ENCODE measurements at places on chromosomes 2 and 18.

GRCh38 chr2:165440367-165440766 is 29.1 kb upstream of the CSRNP3 start:
- no peak for DNase-seq

GRCh38 chr18:3410273-3410672 is 39.7 kb upstream of the TGIF1 start:
- no peak for DNase-seq

DNA sequence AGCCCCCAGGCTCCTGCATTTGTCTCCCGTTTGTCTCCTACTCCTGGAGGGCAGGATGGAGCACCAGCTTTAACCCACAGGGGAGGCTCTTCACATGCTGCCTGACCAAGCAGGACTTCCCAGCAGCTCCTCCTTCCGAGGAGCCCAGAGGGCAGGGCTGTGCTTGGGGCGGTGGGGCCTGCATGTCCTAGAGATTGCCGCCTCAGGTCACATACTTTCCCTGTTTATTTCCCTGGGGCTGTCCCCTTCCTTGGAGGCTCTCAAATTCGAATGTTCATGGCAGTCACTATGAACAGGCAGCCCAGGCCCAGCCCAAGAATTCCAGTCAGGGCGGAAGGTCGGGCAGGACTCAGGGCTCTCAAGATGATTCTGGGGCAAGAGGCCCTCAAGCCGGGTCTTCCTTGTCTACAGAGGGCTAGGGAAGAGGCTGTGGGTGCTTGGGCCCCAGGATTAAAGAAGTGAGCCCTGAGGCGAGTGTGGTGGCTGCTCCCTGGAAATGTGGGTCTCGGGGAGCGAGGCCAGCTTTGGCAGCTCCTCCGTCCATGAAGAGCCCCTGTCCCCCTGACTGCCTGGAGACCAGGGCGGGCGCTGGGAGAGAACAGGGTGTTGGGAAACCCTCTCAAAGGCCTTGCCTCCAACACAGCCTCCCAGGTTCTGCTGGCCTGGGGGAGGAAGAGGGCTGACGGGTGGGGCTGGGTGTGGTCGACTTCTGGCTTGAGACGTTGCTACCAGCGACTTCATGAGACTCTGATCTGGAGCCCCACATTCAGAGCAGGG is 48.9 kb upstream of the HPCAL1 start:
- no peak for DNase-seq

DNA sequence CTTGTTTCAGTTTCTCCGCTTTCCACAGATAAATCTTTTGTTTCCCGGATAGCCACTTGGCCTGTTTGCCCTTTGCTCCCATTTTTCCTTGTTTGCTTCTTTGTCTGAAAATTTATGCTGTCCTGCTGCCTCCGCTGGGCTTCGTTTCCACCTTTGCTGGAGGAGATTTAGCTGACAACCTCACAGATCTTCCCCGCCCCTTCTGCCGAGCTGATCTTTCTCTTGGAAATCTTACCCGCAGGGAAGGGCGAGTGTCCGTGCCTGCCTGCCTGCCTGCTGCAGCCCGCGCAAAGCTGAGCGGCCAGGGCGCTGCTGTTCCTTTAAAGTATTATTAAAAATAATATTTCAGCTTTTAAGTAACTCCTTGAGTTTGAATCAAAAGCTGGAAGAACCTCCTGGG is 1.4 kb upstream of the XRCC5 start:
- no peak for DNase-seq

GRCh38 chr2:204051984-204052556 is 115.5 kb downstream of the ICOS start:
- DNase-seq = no peak

DNA sequence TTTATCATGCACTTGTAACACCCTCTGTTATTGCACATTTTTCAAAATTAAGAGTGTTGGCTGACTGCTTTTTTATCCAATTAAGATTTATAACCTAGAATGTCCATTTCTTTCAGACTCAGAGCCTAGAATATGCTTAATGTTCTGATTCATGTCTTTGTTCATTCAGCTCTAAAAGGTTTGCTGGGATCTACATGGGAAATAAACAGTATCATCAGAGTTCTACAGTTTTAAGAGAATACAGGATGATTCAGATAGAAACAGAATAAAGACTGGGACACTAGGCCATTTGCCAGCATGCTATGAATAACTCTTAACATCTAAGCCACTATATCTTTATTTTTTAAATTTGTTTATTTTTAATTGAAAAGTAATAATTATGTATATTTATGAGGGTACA is 713.7 kb upstream of the CHAC2 start:
- DNase-seq = no peak

DNA sequence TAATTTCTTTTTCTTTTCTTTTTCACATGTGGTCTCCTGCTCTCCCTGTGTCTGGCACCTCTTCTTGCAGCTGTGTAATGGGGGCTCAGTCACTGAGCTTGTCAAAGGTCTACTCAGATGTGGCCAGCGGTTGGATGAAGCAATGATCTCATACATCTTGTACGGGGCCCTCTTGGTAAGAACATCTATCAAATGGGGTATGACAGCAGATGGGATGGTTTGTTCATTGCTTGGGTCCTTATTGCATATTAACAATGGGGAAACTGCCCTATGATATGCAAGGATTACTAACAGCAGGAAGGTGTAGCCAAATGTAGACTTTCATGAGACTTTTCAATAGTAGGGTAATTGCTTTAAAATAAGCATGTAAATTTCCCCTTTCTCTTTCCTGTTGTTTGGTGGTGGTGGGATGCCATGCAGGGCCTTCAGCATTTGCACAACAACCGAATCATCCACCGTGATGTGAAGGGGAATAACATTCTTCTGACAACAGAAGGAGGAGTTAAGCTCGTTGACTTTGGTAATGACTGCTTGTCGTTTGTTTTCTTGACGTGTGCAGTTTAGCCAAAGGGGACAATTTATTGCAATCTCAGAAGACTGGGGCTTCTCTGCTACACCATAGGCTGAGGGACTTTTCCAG is 36.5 kb downstream of the MYO3B start:
- DNase-seq = no peak

- DNase-seq = no peak
These were observed 63.2 kb downstream of the TTC32 start for GRCh38 chr2:19838616-19839015.

DNA sequence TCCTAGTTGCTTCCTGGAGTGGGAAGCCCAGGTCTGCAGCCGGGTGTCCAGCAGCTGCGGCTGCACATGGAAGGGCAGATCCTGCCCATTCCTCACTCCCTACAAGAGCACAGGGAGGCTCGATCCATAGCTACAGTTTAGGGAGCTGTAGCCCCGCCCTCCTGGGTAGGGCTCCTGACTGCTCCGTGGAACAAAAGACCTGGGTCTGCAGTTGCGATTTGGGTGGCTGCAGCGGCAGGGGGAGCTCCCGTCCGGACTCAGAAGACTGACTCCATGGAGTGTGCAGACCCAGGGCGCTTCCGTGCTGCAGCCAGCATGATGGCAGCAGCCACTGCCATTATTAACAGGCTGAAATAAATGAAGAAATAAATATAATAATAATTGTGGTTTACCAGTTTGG is 157.3 kb downstream of the CTNNA2 start:
- no peak for DNase-seq

GRCh38 chr2:213220967-213221603 is 63.2 kb upstream of the SPAG16 start:
- DNase-seq = no peak

DNA sequence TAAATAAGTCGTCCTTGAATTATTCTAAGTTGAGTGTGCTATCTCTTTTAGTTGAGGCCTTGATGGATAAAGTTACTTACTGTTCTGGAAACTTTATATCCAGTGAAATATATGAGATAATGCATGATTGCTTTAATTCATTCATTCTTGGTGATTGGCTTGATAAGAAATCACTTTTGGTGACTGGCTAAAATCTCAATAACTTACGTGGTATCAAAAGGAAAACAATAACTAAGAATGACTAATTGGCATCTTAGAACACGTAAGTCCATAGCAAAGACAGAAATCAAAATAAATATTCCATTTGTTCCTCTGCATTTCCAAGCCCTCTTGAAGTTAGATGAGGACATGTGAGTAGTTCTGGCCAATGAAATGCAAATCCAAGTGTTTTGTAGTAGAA is 251.6 kb downstream of the NUP35 start:
- no peak for DNase-seq

DNA sequence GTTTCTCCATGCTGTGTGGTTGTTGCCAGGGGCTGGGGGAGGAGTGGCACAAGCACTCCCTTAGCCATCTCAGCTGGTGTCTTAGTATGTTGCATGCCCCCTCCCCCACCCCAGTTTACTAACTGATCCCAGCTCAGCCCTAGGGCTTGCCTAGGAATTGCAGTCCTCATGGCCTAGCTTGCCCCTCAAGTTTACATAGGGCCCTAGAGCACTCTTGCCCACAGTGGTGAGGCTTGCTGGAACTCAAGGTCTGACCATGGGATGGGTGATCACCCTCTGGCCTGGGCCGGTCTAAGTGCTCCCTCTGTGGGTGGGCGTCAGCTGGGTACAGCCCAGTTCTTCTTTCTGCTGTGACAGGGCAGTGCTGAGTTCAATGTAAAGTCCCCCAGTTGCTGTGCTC is 156.1 kb upstream of the PIEZO2 start:
- no peak for DNase-seq

GRCh38 chr18:67582488-67582887 is 66.0 kb upstream of the DSEL start:
- DNase-seq = no peak

DNA sequence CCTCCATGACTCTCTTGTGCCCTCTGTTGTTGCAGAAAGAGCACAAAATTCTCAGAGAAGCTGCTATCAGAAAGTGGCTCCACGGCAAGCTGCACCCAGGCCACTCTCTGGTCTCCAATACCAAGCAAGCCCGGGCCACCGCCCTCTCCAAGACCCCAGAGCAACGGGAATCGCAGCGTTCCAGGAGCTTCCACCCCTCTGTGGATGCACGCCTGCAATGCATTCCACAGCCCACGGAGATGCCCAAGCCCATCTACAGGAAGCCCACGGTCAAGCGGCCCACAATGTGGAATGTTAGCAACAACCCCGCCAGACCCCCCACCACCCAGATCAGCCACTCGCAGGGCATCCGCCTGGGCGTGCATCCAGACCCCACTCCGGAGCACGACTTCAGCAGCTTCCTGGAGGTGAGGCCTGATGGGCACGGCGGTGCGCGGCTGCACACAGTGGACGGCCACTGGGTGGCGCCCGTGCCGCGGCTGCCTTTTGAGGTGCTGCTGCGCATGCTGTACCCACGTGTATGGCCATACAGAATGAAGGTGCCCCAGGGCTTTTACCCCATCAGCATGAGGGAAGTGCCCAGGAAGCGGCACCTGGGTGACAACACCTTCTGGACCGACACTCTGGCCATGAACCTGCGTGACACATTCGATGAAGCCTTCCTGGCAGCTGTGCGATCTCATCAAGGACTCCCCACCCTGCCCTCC is 6.3 kb downstream of the ANKRD53 start:
- peak; percentile 44 for DNase-seq

DNA sequence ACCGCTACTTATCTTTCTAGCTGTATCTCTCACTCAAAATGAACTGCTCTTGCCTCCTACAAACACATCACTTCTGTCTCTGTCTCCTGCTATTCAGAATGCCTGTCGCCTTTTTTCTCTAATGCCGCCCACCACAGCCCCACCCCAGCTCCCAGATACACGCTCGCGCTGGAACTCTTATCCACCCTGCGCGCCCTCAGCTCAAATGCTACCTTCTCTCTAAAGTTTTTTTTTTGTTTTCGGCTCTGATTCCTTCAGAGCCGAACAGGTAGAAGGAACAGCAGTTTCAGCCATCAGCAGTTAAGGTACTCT is 3.9 kb upstream of the SOS1 start:
- DNase-seq = no peak

DNA sequence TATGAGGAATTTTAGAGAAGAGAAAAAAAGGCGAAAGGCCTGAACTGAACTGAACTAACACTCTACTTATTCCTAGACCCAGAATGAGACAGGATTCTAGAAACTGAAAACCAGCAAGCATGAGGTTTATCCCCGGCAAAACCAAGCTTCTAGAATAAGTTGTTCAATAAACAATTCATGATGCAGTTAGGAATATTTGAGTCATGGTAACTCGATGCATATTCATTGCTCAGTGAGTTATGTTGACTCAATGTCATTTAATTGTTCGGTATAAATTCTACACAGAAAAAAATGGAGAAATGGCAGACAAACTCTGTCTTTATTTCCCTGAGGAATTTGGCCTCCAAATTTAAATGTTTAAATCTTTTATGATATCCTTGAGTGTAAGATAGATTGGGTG is 321.5 kb downstream of the SATB2 start:
- no peak for DNase-seq

DNA sequence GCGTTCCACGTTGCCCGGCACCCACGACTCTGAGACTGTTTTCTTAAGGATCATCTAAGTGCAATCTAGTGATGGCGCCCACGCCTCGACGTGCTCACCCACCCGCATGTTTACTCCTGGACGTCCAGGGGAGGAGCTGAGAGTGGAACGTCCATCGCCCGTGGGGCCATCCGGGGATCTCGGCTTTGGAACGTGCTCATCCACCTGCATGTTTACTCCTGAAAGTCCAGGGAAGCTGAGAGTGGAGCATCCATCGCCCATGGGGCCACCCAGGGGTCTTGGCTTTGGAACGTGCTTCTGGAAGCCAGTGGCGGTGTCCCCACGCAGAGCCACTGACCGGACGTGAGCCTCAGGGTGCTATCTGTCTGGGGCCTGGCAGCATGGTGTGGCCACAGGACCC is 45.6 kb upstream of the SALL3 start:
- no peak for DNase-seq

- no peak for DNase-seq
These were observed 12.3 kb downstream of the TMEM237 start for GRCh38 chr2:201631041-201631440.

DNA sequence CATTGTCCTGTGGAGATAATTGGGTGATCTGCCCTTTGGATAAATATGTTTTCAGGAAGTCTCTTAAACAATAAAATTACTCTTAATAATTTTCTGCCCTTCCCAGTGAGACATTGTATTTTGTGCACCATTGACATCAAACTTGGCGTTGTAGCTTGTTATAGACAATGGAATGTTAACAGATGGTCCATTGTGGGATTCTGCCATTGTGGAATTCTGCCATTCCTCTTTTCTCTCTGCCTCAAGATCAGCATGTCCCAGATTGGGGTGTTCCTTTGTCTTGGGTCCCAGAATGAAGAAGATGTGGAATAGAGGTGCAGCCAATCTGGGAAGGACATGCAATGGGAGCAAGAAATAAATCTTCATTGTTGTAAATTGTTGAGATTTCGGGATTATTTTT is 15.1 kb upstream of the LDAH start:
- DNase-seq = no peak
